ENCODE measurements at places on chromosomes 16 and 17.
A peak's percentile ranks its signal among the peaks of the same experiment; 100 is the strongest.

GRCh38 chr17:12688382-12688781, 22.7 kb downstream of the MYOCD start:
- no peak for DNase-seq

DNA sequence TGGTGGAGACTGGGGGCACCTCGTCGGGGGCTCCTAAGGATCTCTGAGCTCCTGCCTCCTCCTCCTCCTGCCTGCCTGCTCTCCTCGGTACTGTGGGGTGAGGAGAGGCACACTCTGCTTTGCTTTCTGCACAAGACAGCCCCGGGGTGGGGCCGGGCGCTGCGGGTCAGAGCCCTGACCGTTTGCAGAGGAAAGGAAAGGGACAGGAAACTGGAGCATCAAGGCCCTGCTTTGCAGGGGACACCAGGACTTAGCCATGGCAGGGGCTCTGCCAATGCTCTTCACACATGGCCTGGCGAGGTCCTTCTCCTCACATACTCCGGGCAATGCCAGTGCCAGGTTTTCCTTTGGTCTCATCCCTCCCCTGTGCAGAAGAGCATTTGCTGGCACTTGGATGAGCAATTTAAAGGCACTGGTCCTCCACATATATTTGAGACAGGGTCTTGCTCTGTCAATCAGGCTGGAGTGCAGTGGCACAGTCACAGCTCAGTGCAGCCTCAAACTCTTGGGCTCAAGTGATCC, 23.8 kb upstream of the DOC2B start:
- no peak for DNase-seq

- DNase-seq = no peak
These were observed 16.7 kb downstream of the CCR7 start for GRCh38 chr17:40548491-40548981.

DNA sequence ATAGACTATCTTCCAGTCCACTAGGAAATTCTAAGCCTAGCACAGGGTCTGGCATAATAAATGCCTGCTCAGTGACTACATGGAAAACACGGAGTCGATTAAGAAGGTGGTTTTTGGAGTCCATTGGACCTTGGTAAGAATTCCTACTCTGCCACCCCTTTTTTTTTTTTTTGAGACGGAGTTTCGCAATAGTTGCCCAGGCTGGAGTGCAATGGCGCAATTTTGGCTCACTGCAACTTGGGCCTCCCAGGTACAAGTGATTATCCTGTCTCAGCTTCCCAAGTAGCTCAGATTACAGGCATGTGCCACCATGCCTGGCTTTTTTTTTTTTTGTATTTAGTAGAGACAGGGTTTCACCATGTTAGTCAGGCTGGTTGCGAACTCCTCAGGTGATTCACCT, 123.2 kb downstream of the HS3ST2 start:
- DNase-seq = no peak

DNA sequence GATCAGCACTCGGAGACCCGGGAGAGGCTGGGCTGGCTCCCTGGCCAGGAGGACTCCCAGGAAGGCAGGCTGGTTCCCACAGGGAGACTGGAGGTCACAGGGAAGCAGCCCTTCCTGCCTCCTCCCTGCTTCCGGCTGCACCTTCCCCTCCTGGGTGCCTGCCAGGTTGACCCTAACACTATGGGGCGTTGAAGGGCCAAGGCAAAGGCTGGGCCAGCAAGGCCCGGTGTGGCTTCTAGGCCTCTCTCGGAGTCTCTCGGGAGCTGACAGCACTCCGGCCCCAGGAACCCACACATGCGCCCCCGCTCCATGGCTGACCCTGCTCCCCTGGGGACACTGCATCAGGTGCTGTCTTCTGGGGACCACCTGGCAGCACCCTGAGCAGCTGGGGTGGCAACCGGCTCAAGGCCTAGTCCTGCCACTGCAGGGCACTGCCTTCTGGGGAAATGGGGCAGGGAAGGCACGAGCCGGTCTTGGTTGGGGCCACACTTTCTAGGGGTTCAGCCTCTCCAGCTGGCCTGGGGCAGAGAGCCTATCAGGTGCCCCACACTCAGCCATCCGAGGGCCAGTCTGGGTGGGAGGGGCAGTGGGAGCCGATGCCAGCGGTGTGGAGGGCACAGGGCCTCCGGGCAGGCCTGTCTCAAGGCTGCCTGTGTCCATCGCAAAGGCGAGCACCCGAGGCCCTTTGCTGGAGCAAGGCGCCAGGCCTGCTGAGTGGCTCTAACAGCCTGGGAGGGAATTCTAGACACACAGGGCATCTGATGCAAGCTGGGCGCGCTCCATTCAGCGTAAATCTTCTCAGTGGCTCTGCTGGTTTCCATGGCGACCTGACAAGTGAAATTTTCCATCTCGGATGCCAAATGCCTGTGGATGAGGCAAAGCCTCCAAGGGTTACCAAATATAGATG, 5.6 kb upstream of the MTSS2 start:
- DNase-seq = no peak

GRCh38 chr17:48908853-48909394, 717 bp downstream of the UBE2Z start:
- DNase-seq = peak; percentile 96

GRCh38 chr16:23302045-23302956, at the start of gene SCNN1B:
TSS of gene SCNN1B (plus strand) at chr16:23302302. CDS start at chr16:23348600, 46,298 bp downstream.
- no peak for DNase-seq

DNA sequence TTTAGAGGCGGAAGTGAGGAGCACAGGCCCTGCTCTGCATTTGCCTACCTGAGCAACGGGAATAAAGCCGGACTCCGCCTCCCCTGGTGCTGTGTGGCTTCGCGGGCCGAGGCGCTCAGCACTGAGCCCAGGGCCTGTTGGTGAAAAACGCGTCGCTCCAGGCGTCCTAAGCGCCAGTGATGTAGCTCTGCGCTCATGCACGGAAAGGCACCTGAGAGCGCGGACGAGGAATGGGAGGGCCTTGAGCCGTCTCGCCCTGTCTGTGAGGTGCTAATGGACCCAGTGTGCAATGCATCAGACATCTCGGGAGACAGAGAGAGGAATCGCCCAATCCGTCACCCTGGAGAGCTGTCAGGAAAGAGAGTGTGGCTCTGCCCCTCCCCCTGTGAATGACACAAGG, 17.2 kb upstream of the ATP2A3 start:
- DNase-seq = no peak

- DNase-seq = no peak
These were observed 101.6 kb downstream of the CYTH1 start for GRCh38 chr17:78680436-78680835.

- DNase-seq = no peak
These were observed 59.7 kb upstream of the ZNF469 start for GRCh38 chr16:88323041-88323440.

DNA sequence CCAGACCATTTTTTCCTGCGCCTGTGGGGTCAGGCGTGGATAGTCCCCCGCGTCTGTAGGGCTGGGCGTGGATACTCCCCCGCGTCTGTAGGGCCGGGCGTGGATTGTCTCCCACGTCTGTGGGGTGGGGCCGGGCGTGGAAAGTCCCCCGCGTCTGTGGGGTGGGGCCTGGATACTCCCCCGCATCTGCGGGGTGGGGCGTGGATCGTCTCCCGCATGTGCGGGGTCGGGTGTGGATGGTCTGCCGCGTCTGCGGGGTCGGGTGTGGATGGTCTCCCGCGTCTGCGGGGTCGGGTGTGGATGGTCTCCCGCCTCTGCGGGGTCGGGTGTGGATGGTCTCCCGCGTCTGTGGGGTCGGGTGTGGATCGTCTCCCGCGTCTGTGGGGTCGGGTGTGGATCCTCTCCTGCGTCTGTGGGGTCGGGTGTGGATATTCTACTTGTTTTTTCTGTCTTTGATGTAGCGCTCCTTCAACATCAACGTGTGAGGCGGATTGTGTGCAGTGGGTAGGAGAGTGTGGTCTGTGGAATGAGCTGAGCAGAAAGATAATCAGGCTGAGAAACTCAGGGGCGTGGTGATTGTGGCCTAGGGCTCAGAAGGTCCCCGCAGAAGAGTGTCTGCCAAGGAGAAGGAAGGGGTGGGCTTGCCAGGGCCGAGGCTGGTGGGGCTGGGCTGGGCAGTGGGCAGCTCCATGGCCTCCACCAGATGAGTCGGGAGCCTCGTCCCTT, 3.2 kb downstream of the GNPTG start:
- DNase-seq = no peak
